ENCODE measurements at places on chromosomes 7 and 10. TPM values are rescaled to one million over a fixed set of nuclear protein-coding genes. Genes with fewer than 3 reads are reported as not detected.

The SPDYE9 gene
- not detected for total RNA-seq

The NPY4R gene
- total RNA-seq = not detected

The GDF2 gene
- not detected for total RNA-seq

The ZNF438 gene
- 14.4 TPM for total RNA-seq

The TET1 gene
- total RNA-seq = 2.1 TPM

The GTF2IRD1 gene
- 30.5 TPM for total RNA-seq

The MSS51 gene
- total RNA-seq = 3.0 TPM

The PTN gene
- 5.4 TPM for total RNA-seq

The ERV3-1 gene
- total RNA-seq = 24.9 TPM

The WEE2 gene
- total RNA-seq = not detected

The CALML3 gene
- not detected for total RNA-seq

The TMEM270 gene
- not detected for total RNA-seq

The CFAP43 gene
- 0.75 TPM for total RNA-seq

The LIPF gene
- not detected for total RNA-seq

The BICC1 gene
- total RNA-seq = 9.2 TPM

The GRM3 gene
- not detected for total RNA-seq

DNA sequence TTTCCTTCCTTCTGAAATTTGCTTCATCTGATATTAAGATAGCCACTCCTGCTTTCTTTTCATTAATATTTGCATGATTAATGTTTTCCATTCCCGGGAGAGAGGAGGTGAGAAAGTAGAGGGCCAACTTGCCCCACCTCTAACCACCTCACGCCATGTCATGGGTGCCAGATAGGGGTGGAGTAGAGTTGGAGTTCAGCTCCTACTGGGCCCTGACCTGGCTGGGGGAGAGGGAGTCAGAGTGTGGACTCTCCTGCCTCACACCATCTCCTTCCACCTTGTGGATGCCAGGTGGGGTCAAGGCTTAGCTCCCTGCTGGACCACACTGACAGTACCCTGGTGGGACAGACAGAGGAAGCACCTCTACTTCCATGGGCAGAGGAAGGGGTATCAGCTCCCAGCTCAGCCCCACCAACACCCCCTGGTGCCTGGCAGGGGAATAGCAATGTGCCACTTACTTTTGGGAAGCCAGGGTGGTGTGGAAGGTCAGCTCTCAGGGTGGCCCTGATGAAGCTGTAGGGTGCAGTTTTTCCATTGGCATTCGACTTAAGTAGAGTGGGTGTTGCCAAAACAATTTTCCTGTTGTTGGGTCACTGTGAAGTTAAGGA lies 28.0 kb downstream of the CHST12 start:
- peaks cover 31% of the 10 kb centered on the region for H3K36me3 ChIP-seq
- no peak for DNase-seq
- H3K4me3 ChIP-seq = no peak overlapping the region
- H3K27me3 ChIP-seq = no peaks in the 10 kb centered on the region

- peak; percentile 36 for DNase-seq
- no peaks in the 10 kb centered on the region for H3K4me1 ChIP-seq
- no peak overlapping the region for H3K27ac ChIP-seq
- H3K27me3 ChIP-seq = no peaks in the 10 kb centered on the region
- H3K36me3 ChIP-seq = no peaks in the 10 kb centered on the region
- H3K4me3 ChIP-seq = no peak overlapping the region
These were observed 47.8 kb downstream of the BRI3 start for GRCh38 chr7:98329100-98329790.

DNA sequence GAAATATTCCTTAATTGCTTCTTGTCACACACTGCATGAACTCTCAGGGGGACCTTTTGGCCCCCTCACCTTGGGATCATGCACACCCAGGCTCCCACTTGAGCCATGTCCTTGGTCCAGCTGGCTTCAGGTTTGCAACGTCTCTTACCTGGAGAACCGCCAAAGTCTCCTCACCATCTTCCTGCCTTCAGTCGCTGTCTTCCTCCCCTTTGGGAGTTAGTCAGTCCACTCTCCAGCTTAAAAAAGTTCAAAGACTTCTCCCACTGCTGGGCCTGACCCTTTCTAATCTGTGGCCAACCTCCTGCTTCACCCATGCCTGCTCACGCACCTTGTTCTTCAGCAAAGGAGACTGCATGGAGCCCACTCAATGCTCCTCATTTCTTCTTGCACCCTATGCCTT lies 82.6 kb upstream of the LRRC4 start:
- no peak overlapping the region for H3K27ac ChIP-seq
- DNase-seq = peak; percentile 6
- peaks cover 6% of the 10 kb centered on the region for H3K4me1 ChIP-seq
- H3K36me3 ChIP-seq = no peaks in the 10 kb centered on the region
- no peak overlapping the region for H3K4me3 ChIP-seq

- no peak for DNase-seq
- no peaks in the 10 kb centered on the region for H3K4me1 ChIP-seq
- H3K27ac ChIP-seq = no peak overlapping the region
These were observed 16.5 kb downstream of the ANLN start for GRCh38 chr7:36406156-36406555.

DNA sequence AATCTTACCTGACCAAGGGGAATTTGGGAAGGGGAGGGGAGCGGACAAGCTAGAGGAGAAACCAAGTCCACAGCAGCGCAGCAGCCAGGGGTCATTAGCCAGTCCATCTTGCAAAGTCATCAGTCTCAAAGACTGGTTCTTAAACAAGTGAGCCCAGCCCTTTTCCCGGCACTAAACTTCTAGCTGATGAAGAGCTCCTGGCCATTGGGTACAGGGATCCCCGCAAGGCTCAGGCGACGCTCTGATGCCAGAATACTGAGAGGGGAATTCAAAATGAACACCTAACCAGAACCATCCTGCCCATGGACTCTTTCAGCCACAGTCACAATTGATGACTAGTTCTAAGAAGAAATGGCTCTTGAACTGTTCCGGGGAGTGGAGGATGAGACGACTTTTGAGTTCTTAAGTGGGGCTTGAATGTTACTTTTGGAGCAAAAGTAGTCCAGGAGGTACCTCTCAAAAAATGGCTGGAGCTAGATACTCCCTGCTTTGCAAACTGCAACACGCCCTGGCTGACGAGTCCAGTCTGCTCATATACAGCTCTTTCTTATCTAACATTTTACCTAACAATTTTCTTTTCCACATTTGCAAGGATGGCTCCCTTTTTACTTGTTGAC lies 2.5 kb upstream of the TWIST1 start:
- no peak overlapping the region for H3K27ac ChIP-seq
- no peak overlapping the region for H3K4me3 ChIP-seq
- DNase-seq = no peak
- H3K4me1 ChIP-seq = no peaks in the 10 kb centered on the region
- no peaks in the 10 kb centered on the region for H3K36me3 ChIP-seq

DNA sequence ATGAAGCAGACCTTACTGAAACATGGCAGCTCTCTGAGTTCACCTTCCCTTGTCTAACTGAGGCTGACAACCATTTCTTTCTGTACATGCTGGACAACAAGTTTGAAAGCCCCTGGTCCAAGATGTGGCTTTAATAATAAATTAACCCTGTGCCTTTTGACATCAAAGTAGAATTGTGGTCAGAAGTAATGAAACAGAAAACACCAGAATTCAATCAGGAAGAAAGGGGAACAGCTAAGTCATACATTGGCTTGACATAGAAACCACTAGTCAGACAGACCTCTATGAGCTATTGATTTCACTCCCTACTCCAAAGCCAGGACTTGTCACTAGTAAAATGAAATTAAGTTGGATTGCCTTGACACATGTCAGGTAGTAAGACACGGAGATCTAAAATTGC lies 175.2 kb upstream of the ASAH2 start:
- H3K27me3 ChIP-seq = no peaks in the 10 kb centered on the region
- H3K4me3 ChIP-seq = no peak overlapping the region
- H3K27ac ChIP-seq = no peak overlapping the region
- H3K4me1 ChIP-seq = peaks cover 4% of the 10 kb centered on the region
- DNase-seq = no peak
- no peaks in the 10 kb centered on the region for H3K36me3 ChIP-seq

DNA sequence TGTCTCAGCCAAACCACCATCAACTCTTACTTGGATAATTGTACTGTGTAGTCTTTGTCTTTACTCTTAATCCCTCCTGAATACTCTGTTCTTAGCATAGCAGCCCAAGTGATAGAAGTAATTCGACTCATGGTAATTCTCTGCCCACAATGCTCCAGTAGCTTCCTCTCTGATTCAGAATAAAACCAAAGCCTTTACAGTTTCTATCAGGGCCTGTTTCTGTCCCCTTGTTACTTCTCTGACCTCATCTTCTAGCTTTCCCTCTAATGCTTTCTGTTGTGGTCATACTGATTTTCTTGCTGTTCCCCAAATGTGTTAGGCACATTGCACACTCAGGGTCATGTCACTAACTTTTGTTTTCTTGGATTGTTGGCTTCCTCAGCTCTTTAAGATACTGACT lies 8.0 kb downstream of the ZNF518A start:
- DNase-seq = no peak
- no peaks in the 10 kb centered on the region for H3K27me3 ChIP-seq
- no peak overlapping the region for H3K4me3 ChIP-seq
- no peak overlapping the region for H3K27ac ChIP-seq

DNA sequence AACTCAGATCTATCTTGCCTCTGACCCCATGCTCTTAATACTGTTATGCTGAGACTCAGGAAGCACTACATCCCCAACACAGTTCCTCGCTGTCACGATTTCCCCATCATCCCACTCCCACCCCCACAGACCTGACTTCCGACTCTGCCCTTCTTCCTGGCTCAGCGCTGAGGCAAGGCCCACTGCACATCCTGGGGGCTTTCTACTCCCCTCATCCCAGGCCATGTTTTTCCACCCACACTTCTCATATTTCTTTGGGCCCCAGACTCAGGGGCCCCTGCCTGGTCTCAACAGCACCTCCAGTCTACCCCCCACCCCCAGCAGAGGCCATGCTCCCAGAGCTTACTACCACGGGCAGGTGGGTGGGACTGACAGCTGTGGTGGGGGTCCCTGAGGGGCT lies 7.7 kb upstream of the NDST2 start:
- H3K4me3 ChIP-seq = no peak overlapping the region
- peaks cover 15% of the 10 kb centered on the region for H3K4me1 ChIP-seq
- peaks cover 37% of the 10 kb centered on the region for H3K36me3 ChIP-seq
- no peak for DNase-seq
- no peaks in the 10 kb centered on the region for H3K27me3 ChIP-seq
- H3K27ac ChIP-seq = peak overlapping the region; percentile 72

- no peaks in the 10 kb centered on the region for H3K36me3 ChIP-seq
- H3K4me1 ChIP-seq = no peaks in the 10 kb centered on the region
- H3K4me3 ChIP-seq = no peak overlapping the region
- H3K27me3 ChIP-seq = no peaks in the 10 kb centered on the region
These were observed 76.0 kb downstream of the USP6NL start for GRCh38 chr10:11535346-11535959.

DNA sequence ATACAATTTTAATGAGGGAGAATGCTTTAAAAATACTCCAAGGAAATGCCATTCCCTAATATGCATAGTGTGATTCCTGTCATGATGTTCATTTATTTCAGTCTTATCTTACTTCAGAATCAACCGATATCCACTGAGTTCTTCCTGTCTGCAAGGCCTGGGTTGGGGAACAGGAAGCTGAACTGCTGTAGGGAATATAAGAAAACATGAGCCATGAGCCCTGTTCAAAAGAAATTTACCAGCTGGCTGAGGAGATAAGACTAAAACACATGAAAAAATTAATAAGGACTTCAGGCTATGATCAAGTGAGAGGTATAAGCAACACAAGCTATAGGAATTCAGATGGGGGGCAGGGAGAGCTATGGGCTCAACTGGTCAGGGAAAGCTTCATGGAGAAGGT lies 184.7 kb downstream of the PLPP4 start:
- no peaks in the 10 kb centered on the region for H3K36me3 ChIP-seq
- DNase-seq = no peak
- no peaks in the 10 kb centered on the region for H3K4me1 ChIP-seq
- no peaks in the 10 kb centered on the region for H3K27me3 ChIP-seq

DNA sequence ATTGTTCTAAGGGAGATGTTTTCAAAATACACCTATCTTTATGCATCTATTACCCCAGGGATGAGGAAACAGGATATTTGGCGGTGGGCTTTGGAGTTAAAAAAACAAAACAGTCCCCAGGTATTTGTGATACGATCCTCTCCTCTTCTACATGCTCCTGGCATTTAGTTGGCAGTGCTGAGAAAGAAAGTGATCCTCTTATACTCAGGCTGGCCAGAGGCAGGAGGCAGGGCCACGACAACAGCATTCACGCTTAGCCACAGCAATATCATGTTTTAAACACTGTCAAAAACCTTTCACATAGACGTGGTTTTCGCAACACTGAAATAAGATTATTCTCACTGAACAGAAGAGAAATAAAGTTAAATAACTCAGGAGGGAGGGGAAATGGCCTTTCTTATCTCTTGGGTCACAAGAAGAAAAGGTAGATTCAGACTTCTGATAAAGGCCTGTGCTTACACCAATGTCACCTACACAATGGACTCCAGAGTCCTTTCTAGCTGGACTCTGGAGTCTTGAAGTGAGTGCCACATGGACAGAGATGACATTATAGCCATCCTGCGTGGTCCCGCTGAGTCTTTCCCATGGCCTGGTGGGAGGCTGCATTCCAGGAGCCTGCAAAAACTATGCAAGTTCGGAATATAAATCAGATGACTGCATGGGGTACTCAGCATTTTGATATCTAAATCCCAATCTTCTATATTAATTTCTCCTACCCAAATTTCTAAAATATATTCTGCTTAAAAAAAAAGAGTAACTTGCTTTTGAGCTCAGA lies 88.7 kb downstream of the PIP4K2A start:
- no peak overlapping the region for H3K27ac ChIP-seq
- H3K4me1 ChIP-seq = peaks cover 61% of the 10 kb centered on the region
- no peaks in the 10 kb centered on the region for H3K36me3 ChIP-seq
- no peak overlapping the region for H3K4me3 ChIP-seq
- H3K27me3 ChIP-seq = no peaks in the 10 kb centered on the region
- no peak for DNase-seq

DNA sequence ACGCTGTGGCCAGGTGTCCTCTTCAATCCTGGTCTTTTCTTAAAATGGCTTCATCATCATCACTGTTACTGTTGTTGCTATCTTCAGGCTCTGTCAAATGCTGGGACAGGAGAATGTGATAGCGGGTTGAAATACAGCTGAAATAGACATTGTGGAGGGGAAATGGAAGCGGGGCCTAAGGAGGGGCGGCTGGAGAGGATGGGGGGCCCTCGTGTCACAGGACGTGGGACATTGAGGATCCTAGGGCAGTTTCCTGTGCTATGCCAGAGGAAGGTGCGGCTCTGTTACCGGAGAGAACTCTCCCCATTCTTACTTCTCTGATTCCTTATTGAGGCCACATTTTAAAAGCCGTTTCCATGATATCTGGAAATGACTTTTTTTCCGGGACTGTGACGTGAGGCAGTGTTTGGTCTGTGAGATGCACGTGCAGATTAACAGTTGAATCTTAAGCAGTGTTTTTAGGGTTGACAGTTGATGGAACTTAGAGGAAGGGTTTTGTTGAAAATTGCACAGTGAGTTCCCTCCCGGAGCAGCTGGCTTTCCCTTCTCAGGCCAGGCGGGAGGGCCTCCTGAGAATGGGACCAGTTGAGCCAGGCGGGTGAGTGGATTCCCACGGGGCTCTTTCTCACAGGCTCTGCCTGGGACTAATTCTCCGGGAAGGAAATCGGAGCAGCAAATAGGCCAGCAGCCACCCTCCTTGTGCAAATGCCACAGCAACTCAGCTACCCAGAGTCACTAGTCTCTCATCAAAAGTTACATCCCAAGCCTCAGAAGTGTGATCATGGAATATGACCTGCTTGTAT lies 125.2 kb downstream of the TACC2 start:
- H3K4me1 ChIP-seq = peaks cover 26% of the 10 kb centered on the region
- H3K36me3 ChIP-seq = no peaks in the 10 kb centered on the region
- peak overlapping the region; percentile 99 for H3K27ac ChIP-seq
- no peaks in the 10 kb centered on the region for H3K27me3 ChIP-seq
- peak overlapping the region; percentile 63 for H3K4me3 ChIP-seq
- no peak for DNase-seq

Data from upper lobe of right lung (tissue), 1 donor.